CD4-positive, alpha-beta T cell treated with Interleukin-4 for 4 hours (primary cell): ENCODE measurements at places on chromosomes 16 and 17.

DNA sequence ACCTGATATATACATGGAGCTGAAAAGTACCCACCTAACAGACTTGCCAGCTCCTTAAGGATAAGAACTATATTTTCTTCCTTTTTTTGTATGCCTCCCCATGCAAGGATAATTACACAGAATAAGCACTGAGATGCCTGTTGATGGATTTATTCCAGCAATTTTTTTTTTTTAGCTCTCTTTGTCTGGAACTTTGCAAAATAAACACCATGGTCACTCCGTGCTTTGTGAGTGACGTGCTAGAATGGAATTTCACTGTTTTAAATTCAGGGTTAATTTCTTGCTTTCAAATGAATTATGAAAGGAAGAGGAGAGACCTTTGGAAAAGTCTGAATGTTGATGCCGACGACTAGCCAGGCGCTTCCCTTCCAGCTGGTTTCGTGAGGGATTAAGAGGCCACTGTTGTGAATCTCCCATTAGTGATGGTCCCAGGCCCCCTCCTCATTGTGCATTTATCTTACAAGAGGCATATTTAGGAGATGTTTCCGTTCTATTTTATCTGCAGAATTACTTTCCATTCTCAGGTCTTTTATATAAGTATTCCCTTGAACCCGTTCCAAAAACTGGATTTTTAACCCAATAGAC, 529.1 kb downstream of the WWOX start:
- DNase-seq: no peak

- no peak for DNase-seq
Observed at GRCh38 chr16:68737046-68737729, at the start of gene CDH1. TSS of gene CDH1 (plus strand) at chr16:68737292. CDS start at chr16:68737416, 124 bp downstream.

- DNase-seq: no peak
Observed at GRCh38 chr17:28078341-28079229, 36.1 kb downstream of the NLK start.

- DNase-seq: no peak
Observed at GRCh38 chr16:85749771-85750145, 1.1 kb downstream of the C16orf74 start.

- no peak for DNase-seq
Observed at GRCh38 chr16:2981177-2981898, 1.1 kb upstream of the PKMYT1 start.

DNA sequence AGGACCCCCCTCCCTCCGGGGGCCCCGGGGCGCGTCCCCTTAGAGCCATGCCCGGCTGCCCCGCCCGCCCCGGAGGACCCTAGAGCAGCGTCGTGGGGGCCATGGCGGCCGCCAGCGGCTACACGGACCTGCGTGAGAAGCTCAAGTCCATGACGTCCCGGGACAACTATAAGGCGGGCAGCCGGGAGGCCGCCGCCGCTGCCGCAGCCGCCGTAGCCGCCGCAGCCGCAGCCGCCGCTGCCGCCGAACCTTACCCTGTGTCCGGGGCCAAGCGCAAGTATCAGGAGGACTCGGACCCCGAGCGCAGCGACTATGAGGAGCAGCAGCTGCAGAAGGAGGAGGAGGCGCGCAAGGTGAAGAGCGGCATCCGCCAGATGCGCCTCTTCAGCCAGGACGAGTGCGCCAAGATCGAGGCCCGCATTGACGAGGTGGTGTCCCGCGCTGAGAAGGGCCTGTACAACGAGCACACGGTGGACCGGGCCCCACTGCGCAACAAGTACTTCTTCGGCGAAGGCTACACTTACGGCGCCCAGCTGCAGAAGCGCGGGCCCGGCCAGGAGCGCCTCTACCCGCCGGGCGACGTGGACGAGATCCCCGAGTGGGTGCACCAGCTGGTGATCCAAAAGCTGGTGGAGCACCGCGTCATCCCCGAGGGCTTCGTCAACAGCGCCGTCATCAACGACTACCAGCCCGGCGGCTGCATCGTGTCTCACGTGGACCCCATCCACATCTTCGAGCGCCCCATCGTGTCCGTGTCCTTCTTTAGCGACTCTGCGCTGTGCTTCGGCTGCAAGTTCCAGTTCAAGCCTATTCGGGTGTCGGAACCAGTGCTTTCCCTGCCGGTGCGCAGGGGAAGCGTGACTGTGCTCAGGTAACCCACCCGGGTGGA, 759 bp downstream of the ALKBH5 start:
- peak; percentile 63 for DNase-seq

DNA sequence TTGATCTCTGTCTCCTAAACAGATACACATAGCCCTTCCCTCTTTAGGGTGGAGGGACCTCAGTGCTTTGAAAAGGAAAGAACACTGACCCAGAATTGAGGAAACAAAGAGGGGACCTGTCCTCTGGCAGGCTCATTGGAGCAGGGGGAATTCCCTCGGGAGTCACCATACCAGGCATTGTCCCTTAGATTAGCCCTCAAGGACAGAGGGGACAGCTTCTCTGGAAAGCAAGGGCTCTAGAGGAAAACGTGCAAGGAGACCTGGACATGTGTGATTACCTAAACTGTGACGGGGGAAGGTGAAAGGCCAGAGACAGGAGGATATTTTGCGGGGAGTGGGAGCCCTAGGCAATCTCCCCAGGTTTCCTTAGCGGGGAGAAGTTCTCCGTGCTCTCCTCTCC, 7.6 kb upstream of the FZD2 start:
- no peak for DNase-seq

DNA sequence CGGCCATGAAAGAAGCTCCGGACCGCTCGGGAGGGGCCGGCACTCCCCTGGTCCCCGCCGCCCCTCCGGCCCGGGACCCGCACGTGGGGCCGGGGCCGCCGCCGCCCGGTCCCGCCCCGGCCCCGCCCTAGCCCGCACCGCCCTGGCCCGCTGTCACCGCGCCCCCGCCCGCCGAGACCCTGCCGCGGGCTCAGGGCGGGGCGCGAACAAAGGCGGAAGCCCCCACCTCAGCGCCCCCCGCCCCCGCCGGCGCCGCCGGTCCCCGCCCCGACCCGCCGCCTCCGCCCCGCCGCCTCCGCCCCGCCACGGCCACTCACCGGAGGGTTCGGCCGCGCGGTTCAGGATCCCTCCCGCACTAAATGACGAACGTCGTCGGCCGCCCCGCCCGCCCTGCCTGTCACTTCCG, at the start of gene ARHGDIA:
Gene ARHGDIA (minus strand): TSS at position 357 of the 406 bp plus-strand sequence. CDS start 1,407 bp downstream, outside the sequence.
- DNase-seq: no peak

DNA sequence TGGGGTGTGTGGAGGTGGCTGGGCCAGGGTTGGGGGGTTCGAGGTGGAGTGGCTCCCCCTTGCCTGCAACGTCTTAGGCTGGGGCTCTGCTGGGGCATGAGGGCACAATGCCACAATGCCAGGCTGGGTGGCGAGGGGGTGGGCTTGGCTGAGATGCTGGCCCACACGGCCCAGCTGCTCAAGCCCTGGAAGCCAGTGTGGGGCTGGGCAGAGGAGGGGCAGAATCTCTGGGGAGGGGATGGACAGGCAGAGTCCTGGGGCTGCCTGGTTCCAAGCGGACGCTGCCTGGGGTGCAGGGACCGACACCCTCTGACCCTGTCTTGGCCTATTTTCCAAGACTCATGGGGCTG, 37.5 kb upstream of the SSTR5 start:
- DNase-seq: no peak

- no peak for DNase-seq
Observed at GRCh38 chr17:80577876-80578570, 33.4 kb downstream of the RPTOR start.

DNA sequence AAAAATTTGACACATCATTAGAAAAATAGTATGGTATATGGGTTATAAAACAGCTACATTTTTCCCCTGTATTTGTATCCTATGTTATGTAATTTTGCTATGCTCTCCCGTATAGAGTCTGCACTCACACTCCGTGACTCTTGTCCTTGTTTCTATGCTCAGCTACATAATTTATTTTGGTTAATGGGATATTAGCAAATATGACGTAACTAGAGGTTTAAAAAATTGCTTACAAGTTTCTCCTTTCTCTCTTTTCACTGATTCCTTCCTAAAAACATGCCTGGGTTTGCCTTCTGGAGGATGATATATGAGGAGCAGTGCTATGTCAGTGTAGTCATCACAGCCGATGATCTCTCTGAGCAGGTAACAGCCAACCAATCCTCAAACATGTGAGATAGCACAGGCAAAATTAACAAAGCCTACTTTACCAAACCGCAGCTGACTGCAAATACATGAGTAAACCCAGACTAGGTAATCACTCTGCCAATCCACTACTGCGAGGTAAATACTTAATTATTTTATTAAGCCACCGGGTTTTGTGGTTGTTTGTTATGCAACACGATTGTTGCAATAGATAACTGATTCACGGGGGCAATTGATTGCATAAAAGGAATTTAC, 126.9 kb downstream of the KIF2B start:
- no peak for DNase-seq

- DNase-seq: no peak
Observed at GRCh38 chr17:63538693-63539595, 11.3 kb upstream of the DCAF7 start.

DNA sequence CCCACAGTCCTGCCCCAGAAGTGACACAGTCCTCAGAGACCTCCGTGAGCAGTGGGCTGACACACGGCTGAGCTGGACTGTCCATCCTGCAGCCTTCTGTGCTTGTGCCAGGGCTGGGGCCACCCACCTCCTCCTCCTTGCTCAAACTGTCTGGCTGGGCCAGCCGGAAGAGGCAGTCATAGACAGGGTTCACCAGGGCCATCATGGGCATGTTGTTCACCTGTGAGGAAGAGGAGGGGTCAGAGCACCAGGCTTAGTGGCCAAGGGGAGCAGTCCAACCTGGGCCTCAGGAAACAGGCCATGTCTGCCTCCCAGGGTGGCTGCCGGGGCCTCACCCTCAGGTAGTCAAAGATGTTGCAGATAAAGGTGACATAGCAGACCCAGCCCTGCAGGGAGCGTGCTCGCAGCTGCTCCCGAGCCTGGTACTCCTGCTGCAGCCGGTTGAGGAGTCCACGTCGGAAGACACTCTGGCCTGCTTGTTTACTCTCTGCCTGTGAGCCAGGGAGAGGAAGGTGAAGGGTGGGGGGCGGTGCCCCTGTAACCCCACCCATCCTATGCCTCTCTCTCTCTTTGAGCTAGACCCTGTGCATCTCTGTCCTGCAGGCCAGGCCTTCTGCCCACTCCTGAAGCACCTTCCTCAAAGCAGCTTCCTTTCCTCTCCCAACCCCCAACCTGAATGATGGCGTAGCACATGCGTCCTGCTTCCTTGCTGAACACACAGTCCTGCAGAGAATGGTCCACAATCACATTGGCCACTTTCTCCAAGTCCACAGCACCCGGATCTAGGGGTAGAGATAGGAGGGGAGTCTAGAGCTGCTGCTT, 3.4 kb downstream of the MIF4GD start:
- DNase-seq: no peak

GRCh38 chr16:28604186-28604565, 5.7 kb downstream of the SULT1A1 start:
- no peak for DNase-seq

DNA sequence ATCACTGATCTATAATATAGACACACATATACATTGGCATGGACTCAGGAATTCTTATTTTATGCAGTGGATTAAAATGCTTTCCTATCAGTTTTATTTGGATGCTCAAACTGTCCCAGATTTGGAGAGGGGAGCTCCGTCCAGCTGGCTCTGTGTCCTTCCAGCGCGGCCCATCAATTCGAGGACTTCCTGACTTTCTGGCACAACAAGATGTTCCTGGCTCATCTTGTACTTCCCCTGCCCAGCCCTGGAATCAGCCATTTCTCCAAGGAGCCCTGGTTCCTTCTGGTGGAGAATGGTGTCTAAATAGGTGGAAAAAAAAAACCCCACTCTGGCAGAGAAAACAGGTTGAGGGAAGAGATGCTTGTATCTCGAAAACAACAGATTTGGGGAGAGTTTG, 94.5 kb downstream of the CRISPLD2 start:
- no peak for DNase-seq

DNA sequence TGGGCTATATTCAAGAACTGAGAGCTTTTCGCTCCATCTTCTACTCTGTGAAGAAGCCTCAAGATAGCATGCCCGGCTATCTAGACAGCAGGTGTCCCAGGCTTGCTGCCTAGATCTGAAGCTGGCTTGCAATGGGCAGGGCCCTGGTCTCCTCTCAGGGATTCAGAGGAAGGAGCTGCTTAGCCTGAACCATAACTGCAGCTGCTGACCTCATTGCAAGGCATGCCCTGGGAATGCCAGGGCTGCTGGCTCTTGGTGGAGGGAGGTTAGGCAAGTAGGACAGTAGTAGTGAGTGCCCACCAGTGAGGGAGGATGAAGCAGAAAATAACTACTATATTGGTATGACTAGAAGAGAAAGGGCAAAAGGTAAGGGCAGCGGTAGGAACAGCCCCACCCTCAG, 21.3 kb upstream of the SLC35B1 start:
- DNase-seq: no peak

- no peak for DNase-seq
Observed at GRCh38 chr16:3215601-3216262, 19.2 kb downstream of the ZNF200 start.

DNA sequence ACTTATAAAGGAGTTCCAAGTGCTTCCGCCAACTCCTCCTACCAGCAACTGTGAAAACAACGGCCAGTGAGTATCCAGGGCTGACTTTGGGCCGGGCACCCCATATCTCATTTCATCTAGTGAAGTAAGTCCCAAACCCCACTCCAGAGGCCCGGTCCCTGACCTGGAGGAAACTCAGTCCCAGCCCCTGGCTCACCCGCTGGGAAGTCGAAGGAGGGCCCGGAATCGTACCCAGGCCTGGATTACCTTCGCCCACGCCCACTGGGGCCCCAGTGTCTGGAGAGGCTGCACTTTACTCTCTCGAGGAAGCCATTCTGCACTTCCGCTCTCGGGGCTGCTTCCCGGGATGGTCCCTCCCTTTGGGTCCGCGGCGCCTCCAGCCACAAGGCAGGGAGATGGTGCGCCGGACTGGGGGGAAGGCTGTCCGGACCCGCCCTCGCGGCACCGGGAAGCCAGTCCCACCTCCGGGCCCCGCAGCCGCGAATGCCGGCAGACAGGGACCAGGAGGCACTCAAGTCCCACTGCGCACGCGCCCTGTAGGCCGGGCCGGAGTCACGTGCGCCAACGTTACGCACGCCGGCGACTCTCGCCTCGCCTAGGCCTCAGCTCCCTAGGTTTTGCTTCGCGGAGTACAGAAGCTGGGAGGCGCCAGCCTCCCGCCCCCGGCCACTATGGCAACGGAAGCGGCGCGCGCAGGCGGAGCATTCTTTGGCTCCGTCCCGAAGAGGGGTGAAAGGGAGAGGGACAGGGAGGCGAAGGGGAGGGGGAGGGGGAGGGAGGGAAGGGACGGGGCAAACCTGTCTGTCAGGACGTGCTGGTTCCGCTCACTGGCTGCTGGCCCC, at the start of gene CMTR2:
Gene CMTR2 (minus strand): TSS at position 513 of the 842 bp plus-strand sequence. CDS start 3,482 bp downstream, outside the sequence.
- DNase-seq: peak; percentile 89

- no peak for DNase-seq
Observed at GRCh38 chr17:58823051-58823525, 67.4 kb downstream of the PPM1E start.

GRCh38 chr16:77276661-77277060, 77.5 kb downstream of the SYCE1L start:
- no peak for DNase-seq

DNA sequence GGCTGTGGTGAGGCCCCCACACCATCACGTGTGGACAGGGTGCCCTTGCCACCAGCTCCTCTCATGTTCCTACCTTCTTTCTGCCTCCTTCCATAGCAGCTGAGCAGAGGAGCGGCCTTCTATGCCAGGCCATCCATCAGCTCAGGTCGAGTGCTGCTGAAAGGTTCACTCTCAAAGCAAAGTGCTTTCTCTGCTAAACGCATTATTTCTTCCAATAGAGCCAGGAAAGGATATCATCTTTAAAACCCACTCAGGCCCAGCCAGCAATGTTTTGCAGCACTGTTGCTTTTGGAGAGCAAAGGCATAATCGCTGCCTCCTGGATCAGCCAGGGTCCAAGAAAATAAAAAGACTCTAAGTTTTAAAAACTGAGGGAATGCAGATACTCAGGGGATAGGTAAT, 54.9 kb upstream of the GPRC5B start:
- no peak for DNase-seq

GRCh38 chr17:18958611-18959010, 6.6 kb downstream of the SLC5A10 start:
- no peak for DNase-seq
